RWPE1 (cell line): ENCODE measurements at places on chromosomes 3 and 15.
A peak's percentile ranks its signal among the peaks of the same experiment; 100 is the strongest.

- DNase-seq: peak; percentile 62
Measured at GRCh38 chr3:54870423-54870822, 57.4 kb downstream of the LRTM1 start.

DNA sequence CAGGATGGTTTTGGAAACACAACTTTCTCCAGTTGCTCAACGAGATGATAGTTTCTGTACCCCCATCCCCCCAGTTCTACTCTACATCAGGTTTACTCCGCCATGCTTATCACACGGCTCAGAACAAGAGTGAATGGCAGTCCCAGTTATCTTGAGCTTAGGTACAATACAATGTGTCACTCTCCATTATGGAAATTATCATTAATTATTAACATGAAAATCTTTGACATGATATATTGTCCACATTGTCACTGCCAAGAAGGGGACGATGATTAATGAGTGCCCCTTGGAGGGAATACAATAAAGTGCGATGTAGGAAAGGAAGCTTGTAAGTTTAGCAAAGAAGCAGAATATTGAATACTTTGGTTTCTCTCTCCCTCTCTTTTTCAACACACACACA is 252.6 kb upstream of the CFAP20DC start:
- DNase-seq: no peak

DNA sequence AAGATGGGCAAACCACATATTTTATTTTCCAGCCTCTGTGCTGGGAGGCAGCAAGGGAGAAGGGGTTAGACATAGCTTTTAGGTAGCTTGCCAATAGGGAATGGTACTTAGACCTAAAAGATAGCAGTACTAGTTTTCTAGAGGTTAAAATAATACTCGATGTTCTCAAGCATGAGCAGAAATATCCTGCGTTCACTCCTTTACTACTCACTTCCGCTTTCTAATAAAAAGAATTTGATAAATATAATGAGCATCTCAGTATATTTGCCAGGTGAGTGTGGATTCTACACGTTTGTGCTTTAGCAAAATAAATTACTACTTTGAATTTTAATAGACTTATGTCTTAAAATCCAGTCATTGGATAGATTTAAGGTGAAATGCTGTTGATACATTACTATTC is 39.4 kb upstream of the CD47 start:
- no peak for DNase-seq

DNA sequence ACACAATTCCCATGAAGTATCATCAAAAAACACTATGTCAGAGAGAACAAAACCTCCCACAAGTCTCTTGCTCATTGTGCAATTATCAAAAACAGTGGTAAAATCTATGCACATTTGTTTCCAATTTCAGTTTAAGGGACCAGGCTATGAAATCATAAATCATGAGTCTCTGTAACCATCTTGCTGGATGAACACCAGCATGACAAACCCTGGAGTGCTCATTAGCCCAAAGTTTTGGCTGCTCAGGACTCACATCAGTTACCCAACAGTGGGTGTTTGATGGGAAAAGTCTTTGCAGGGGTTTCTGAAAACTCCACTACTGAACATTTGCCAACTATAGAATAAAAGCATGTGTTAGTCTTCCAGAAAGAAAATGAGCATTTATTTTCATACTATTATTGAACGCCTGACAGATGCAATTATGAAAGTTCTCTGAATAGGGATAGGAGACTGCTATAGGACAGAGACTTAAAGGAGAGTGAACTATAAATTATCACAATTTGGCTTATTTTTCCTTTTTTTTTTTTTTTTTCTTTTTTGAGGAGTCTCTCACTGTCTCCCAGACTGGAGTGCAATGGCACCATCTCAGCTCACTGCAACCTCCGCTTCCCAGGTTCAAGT is 240.8 kb upstream of the KCNMB2 start:
- DNase-seq: no peak

- no peak for DNase-seq
Measured at GRCh38 chr15:40471808-40472150, 995 bp downstream of the CHST14 start.

DNA sequence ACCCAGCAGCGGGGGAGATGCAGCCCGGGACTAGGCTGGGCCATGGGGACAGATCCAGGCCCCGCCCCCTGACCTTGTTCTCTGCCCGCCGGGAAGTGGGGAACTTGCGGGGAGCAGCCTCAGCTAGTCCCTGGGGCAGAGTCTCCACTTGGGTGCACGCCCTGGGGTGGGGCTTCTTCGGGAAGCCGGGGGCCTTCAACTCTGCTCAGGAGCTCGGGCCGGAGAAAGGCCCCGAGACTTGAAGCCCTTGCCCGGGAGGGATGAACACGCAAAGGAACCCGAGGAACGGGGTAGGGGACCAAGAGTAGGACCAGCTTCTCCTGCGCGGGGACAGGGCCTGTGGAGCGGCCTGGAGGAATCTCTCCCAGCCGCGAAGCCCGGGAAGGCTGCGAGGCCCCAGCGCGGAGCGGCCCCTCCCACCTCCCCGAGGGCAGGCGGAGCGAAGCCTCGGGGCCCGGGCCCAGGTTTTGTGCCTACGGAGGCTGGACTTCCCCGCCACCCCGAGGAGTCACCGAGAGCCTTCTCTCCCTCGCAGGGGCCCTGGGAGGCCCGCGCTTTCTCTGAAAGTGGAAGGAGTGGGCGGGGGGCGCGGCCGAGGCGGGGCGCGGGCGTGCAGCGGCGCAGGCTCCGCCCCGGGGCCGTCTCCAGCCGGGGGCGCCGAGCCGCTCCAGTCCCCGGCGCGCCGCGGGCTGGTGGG is at the start of gene ITPKA:
Gene ITPKA (plus strand): TSS at position 670 of the 697 bp plus-strand sequence. CDS start 54 bp downstream, outside the sequence.
- DNase-seq: peak; percentile 73

DNA sequence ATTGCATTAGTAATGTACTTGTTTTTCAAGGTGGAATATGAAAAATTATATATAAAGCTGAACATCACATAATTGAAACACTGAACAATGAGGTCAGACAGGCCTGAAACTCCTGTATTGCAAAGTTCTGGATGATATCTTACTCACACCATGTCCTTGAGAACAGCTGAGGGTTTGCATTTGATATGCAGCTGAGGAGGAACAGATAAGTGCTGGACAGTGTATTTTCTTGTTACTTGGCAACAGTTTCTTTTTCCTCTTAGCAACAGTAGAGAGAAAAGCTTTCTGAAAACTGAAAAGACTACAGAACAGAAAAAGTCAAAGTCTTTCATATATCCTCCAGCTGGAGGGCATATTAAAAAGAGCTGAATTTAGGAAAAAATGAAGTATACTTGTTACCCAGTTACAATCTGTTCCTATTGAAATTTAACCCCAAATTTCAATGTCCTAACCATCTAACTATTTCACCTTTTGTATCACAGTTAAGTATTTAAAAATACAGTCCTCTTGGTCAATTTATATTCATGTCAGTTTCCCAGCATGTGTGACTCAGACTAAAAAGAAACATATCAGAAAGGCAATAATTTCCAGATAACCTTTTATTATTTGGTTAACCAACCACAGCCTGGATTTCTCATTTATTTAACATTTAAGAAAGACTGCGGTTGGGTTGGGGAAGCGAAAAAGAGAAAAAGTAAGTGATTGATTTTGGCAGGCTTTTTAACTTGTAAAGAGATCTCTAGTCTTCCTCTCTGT is 733.0 kb upstream of the DPPA4 start:
- no peak for DNase-seq

- no peak for DNase-seq
Measured at GRCh38 chr3:60755094-60755493, 496.2 kb downstream of the FHIT start.

GRCh38 chr3:4827767-4828166 is 151.5 kb upstream of the BHLHE40 start:
- no peak for DNase-seq

GRCh38 chr3:169286214-169286613 is 377.3 kb downstream of the MECOM start:
- no peak for DNase-seq

- no peak for DNase-seq
Measured at GRCh38 chr15:55008421-55008820, 188.3 kb downstream of the RSL24D1 start.

DNA sequence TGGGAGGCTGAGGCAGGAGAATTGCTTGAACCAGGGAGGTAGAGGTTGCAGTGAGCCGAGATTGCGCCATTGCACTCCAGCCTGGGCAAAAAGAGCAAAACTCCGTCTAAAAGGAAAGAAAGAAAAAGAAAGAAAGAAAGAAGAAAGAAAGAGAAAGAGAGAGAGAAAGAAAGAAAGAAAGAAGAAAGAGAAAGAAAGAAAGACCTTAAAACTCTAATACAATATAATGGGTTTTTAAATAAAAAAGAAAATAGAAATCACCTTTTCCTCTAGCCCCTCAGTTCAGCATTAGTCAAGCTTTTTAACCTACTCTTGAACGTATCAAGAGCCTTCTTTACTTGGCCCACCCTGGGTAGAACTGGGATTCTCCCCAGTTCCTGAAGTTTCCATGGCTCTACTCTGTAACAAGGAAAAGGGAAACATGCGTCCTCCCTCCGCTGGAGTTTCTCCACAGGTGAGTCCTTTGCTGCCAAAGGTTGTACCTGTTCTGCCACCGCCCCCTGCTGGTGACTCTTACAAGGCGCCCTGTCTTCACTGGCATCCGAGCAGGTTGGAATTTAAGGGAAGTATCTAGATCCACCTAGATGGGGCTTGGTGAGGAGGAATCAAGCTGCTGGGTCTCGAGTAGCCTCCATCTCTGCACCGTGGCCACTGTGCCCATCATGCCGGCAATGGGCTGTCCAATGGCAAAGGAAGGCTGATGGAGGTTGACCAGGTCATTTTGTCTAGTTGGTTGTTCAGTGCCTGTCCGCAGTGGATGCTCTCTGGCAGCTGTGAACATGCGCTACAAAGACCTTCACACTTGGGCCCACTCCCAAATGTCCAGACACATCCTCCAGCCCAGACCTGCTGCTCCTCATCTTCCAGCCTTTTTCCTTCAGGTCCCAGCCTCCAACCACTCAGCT is 20.6 kb upstream of the EPHB3 start:
- DNase-seq: peak; percentile 68

DNA sequence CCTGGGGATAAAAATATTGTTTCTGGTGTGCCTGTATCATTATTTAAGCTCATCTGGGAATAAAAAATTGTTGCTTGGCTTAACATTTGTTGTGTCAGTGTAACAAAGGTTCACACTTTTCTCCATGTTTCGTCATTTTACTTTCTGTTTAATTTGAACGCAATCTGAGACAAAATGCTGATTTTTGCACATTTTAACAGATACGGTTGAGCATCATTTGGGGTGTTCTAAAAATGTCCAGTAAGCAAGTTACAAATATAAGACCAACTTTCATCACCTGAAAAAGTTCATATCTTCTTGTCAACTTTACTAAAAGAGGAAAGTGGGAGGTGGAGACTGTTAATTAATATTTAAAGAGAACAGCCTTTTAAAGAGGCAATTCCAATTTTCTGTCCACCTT is 134.8 kb upstream of the CNTN4 start:
- no peak for DNase-seq

GRCh38 chr3:171956181-171956683 is 83.1 kb upstream of the FNDC3B start:
- no peak for DNase-seq

GRCh38 chr3:148331081-148331846 is 366.4 kb upstream of the AGTR1 start:
- no peak for DNase-seq

- no peak for DNase-seq
Measured at GRCh38 chr15:53563627-53564026, 195.8 kb downstream of the WDR72 start.

- peak; percentile 73 for DNase-seq
Measured at GRCh38 chr3:33032938-33033337, 64.0 kb downstream of the GLB1 start.

- DNase-seq: no peak
Measured at GRCh38 chr15:69735121-69735520, 282.5 kb downstream of the RPLP1 start.

DNA sequence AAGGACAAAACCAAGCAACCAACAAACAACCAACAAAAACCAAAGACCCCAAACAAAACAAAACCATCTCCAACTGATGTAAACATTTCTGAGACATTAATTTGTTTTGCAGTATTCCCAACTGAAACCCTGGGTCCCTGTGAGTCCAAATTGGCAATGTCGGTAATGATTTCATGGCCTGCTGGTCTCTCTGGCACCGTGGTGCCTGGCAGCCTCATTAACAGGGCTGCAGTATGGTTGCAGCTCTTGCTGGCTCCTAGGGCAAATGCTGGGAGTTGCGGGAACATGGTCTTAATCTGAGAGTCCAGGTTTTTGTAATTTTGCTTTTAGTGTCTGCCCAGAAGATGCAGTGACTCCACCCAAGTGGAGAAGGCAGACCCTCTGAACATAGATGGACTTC is 128.3 kb downstream of the SV2B start:
- DNase-seq: no peak

DNA sequence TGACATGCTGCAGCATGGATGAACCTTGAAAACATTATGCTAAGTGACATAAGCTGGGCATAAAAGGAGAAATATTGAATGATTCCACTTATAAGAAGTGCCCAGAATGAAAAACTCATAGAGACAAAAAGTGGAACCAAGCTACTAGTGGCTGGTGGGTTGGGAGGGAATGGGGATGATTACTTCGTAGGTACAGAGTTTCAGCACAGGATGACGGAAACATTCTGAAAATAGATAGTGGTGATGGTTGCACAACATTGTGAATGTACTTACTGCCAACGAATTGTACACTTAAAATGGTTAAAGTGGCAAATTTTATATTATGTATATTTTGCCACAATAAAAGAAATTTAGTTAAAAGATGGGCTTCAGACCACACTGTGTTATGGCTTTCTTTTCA is 93.6 kb downstream of the RPLP1 start:
- no peak for DNase-seq

GRCh38 chr3:156448300-156448699 is 106.6 kb downstream of the SSR3 start:
- DNase-seq: peak; percentile 14

DNA sequence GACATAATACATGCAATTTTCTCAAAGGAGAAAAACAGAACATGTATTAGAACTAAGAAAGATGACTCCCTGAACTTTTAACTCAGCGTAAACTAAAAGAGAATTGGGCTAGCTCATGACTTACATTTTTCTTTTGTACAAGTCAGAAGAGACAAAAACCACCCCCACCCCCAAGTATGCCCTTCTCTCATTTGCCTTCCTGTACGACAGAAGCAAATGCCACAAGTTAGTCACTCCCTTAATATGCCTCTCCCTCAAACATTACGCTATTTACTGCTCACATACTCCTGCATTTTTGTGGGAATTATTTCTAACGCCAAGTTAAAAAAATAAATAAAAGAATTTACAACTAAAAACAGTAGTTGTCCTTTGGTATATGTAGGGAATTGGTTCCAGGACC is 22.0 kb downstream of the CPEB1 start:
- no peak for DNase-seq

DNA sequence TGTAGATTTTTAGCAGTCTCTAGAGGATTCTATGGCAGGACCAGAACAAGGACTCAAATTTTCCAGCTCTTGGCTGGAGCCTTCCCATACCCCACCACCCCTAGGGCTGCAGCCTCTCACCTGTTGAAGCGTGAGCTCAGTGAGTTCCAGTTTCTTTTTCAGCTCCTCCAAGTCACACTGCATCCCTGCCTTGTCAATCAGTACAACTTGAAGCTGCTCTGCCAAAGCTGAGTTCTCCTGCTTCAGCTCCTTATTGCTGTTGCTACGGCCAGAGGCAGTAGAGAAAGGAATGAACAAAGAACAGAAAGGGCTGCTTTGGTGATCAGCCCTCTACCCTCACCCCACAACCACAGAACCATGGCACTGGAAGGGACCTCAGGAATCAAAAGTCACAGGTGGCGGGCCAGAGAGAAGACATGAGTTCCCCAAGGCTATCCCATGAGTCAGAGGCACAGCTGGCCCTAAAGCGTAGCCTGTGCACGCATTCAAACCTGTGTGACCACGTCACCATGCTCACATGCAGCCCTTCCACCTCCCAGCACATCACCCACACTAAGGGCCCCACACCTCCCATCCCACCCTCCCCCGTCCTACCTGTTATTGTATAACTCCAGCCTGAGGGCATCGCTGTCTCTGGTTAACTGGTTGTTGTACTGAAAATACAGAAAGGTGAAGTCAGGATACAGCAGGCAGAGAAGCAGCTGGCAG is 83.3 kb upstream of the C2CD4B start:
- peak; percentile 45 for DNase-seq
